ENCODE measurements at places on chromosomes 12 and 14.

GRCh38 chr14:73526036-73526984 is 10.6 kb upstream of the ACOT1 start:
- no peak for DNase-seq

DNA sequence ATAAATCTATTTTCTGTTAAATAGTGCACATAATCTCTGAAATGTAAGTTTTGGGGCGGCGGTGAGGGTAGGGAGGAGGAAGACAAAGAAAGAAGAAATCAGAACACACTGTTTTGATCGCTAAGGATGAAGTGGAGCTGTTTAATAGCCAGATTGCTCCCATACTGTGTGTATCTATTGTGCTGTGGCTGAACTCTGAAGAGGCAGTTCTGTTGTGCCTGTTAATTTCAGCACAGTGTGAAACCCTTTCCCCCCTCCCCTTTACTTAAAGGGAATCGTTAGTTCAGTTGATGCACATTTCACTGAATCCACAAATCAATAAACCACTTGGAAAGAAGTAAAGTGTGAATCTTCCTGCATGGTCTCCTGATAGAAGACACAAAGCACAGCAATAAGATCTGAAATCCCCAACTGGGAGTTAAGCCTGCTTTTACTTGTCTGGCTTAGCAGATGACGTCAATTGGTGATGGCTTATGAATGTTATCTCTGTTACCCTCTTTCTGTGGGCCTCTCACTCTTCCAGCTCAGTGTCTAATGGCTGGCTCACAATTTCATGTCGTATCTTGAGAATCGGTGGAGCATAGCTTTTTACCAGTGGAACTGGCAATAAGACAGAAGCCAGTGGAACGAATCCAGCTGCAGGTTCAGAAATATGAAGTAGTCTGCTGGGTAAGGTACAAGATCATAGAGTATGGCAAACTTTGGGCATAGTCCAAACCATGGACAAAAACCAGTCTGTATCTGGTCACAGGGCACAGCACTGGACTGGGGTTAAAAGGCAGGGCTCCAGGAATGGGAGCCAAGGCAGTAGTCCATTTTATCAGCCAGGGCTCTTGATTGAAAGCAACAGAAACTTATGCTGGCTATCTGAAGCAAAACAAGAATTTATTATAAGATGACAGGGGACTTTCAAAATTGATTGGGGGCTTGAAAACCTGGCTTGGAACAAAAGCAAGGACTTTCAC is 413.5 kb upstream of the SEL1L start:
- no peak for DNase-seq

- no peak for DNase-seq
Observed at GRCh38 chr12:124940393-124941169, 26.1 kb upstream of the UBC start.

GRCh38 chr12:110822821-110823415 is 23.9 kb upstream of the CCDC63 start:
- no peak for DNase-seq

DNA sequence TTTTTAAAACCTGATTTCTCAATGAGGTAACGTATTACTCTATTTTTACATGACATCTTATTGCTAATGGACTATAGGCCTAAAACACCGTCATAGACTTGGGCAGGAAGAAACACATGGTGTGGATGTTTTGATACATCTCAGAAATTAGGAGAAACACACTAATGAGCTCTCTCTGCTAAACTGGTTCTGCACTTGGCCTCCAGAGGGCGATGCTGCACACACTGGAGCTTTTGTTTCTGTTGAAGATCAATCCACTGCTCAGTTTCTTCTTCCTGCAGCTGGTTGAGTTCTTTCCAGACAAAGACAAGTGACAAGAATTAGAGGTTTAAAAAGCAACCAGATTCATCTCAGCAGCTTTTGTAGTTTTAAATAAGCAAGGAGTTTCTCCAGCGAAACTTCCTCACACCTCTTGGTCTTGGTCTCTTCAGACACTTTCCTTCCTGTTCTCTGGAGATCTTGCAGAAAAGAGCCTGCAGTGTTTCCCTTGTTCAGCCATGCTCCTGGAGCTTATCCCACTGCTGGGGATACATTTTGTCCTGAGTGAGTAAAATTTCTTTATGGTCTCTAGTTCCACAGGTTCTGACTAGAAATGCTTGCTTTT is 178.5 kb upstream of the OR4E1 start:
- no peak for DNase-seq

GRCh38 chr14:65164068-65164824 is 61.9 kb upstream of the MAX start:
- no peak for DNase-seq

DNA sequence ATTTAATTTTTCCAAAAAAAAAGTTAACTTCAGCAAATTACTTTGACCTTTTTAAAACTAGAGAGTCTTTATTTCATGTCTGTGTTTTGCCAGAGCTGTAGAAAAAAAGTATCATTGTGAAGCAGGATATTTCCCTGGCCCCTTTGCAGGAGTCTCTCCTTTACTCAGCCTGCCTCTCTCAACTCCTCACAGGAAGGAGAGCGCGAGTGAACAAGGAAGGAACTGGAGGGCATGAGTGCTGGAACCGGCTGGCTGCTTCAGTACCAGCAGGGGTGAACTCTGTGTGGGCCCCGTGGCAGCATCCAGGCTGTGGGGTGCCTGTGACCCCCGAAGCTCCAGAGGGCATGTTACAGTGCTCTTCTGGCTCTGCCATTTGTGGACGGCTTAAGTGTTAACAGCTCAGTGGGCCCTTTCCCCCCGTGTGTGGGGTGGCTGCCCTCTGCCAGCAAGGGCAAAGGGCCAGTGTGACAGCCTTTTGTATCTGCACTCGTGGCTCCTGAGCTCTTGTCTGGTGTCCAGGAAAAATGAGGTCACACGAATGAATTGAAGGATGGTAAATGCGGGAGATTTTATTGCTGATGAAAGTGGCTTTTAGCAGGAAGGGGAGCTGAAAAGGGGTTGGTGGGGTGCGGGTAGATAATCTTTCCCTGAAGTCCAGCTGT is 76.6 kb upstream of the KCNH3 start:
- DNase-seq = no peak

DNA sequence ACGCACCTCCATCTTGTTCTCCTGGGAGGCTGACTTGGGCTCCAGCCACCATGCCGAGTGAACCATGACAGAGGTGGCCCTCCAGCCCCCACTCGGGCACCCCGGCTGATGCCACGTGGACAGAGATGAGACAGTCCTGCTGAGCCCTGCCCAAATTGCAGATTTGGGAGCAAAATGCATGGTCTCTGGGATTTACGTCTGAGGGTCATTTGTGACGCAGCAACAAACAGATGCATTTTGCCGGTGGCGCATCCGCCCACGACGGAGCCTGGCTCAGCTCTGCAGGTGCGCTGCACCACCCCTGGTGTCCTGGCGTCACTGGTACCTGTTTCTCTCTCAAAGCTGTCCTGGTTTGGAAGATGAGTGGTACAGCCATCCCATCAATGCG is 31.1 kb upstream of the INF2 start:
- DNase-seq = no peak

DNA sequence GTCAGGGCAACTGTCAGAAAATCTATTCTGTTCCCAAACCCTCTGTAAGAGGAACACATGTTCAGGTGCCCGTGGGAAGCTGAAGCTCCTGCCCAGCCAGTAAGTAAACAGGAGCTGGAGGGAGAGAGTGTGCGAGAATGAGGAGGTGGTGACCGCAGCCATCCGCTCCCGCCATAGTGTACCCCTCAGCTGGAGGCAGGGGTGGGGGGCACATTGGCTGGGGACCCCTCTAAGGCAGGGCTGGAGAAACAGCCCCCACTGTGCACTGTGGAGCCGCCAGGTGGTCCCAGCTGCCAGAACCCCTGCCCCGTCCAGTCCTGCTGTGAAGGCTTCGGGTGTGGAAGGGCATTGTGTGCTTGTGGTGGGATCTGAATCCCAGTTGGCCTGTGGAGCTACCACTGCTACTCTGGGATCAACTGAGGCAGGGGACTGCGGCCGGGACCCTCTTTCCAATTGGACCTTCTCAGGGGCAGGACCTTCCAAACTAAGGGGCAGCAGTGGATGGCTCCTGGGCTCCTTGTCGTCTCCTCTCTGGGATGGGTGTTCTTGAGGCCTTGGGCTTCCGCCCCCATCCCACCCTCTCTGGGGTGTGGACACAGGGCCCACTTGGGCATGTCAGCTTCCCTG is 59.6 kb downstream of the TSPAN9 start:
- DNase-seq = no peak

DNA sequence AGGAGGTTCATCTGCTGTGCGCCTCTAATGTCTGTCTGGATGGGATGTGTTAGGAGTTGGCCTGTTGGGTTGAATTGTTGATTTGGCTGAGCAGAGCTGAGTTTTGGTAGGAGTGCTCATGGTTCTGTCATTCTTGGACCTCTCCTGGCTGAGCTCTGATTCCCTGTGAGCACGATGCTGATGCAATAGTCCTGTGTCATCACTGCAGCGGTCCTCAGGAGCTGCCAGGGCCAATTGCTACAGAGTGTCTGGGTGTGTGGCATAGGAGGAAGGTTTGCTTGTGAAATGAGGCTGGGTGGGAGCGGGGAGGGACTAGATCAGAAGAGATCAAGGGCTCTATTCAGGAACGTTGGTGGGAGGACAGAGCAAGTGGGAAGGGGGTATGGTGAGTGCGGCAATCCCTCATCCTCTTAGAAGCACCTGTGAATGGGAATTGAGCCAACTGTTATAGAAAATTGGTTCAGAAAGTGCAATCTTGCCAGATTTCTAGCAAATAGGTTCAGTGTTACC is 21.2 kb downstream of the PEX5 start:
- no peak for DNase-seq

- no peak for DNase-seq
Observed at GRCh38 chr12:79098530-79098929, 234.0 kb downstream of the SYT1 start.
